ENCODE measurements at places on chromosomes 4 and X. TPM values are rescaled to one million over a fixed set of nuclear protein-coding genes. Genes with fewer than 3 reads are reported as not detected.

GRCh38 chr4:85565761-85566480 is 91.0 kb downstream of the ARHGAP24 start:
- DNase-seq: no peak

DNA sequence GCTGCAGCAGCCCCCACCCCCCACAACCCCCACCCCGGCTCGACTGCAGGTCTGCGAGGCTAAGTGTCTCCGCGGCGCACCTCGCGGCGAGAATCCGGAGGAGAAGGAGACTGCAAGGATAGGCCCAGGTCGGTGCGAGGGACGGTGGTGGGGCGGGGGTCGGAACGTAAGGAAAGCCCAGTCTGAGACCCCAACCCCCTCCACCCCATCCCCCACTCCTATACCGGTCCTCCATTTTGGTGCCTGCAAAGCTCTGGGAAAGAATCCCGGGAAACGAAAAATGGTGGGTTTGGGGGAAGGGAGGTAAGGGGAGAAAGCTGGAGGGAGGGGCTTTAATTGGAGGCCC is 614 bp downstream of the BEX3 start:
- peak; percentile 26 for DNase-seq

DNA sequence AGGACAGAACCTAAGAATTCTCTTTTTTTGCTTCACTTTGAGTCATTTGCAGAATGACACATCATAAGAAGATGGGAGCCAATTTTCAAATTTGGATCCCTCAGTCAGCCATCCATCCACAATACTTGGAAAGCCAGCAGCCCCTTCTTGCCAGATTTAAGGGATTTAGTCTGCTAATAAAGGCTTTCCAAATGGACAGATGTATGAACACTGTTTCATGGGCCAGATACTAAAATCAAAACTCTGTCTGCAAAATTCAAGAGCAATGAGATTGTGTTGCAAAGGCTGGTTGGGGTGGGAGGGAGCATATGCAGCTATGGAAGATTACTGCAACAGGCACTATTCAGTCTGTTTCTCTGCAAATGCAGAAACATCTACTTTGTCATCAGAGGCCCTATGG is 37.7 kb upstream of the KCNIP4 start:
- DNase-seq: no peak

DNA sequence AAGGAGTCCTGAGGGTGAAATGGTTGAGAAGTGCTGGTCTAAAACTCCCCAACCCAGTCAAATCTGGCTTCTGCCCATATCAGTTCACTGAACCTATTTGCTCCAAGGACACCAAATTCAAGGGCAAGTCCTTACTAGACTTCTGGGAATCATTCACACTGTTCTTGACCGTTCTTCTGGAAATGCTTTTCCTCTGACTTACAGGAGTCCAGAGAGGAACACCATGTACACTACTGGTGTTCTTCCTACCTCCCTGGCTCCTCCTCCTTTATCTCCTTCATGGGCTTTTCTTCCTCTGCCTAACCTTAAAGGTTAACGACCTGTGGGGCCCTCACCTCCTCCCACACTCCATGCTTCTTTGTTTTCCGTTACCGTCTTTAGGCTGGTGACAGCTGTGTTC is 281.3 kb downstream of the FRMPD4 start:
- no peak for DNase-seq

DNA sequence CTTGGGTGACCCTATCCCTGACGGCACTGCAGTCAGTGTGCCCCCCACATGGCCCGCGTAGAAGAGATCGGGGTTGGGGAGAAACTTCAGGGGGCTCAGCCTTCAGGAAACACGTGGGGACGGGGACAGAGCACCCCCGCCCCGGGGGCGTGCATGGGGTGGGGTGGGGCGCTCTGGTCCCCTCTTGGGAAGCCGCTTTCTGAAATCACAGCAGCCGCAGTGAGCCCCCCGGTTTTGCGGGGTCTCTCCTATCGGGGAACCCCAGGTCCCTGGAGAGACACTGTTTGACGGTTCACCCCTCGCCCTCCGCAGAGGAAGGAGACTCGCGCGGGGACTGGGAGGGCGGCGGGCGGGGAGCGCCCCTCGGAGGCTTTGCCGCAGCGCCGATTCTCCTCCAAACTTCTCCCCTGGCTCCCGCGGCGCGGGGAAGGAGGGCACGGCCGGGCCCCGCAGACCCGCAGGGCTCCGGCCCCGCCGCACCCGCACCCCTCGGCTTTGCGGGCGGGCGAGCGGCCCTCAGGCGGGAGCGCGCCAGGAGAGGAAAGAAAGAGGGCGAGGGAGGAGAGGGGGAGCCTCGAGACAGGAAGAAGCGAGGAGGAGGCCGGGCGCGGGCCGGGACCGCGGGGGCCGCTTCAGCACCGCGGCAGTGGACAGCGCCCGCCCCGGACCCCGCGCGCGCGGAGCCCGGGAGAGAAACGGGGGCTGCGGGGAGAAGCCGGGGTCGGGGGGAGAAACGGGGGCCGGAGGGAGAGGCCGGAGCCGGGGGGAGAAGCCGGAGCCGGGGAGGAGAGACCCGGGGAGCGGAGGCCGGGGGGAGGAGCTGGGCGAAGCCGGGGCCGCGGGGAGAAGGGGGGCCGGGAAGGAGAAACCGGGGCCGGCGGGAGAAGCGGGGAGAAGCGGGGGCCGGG is 612 bp downstream of the CPLX1 start:
- DNase-seq: peak; percentile 38

- no peak for DNase-seq
Observed at GRCh38 chr4:11869191-11869870, 440.6 kb upstream of the HS3ST1 start.

- DNase-seq: no peak
Observed at GRCh38 chr4:115249808-115250207, 136.4 kb upstream of the NDST4 start.

GRCh38 chr4:70197842-70198241 is 2.3 kb downstream of the ODAM start:
- no peak for DNase-seq

- DNase-seq: no peak
Observed at GRCh38 chr4:138405934-138406567, 163.9 kb upstream of the SLC7A11 start.

DNA sequence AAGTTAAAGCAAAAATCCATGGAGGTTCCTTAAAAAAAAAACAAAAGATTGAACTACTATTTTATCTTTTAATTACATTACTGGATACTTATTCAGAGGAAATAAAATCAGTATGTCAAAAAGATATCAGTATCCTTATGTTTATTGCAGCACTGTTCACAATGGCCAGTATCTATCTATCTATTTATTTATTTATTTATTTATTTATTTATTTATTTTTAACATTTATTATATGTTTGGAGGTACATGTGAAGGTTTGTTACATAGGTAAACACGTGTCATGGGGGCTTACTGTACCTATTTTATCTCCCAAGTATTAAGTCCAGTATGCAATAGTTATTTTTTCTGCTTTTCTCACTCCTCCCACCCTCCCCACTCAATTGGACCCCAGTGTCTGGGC is 881.1 kb upstream of the POU3F4 start:
- DNase-seq: no peak

GRCh38 chr4:99817309-99817890 is 773 bp downstream of the DAPP1 start:
- DNase-seq: no peak

- no peak for DNase-seq
Observed at GRCh38 chr4:147088146-147088545, 142.5 kb upstream of the TTC29 start.

DNA sequence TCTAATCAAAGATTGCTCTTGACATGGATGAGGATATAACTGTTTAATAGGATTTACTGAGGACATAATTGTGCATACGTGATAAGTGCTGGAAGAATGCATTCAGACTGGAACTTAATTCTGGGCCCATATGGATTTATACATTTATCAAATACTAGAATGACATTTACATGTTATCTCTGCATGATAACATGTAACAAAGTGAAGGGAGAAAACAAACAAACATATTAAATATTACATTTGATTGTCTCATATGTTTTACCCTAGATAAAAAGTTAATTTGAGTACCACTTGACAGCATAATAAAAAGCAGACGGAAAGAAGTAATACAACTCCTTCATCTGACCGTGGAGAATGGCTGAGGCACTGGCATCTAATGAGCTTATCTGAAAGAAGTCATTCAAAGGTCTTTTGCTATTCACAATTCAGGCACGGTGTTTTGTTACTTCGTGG is 297.8 kb downstream of the PPP3CA start:
- DNase-seq: no peak

- no peak for DNase-seq
Observed at GRCh38 chr4:140065393-140065792, 88.6 kb downstream of the MAML3 start.

- DNase-seq: no peak
Observed at GRCh38 chr4:110008540-110008939, 95.9 kb downstream of the EGF start.

DNA sequence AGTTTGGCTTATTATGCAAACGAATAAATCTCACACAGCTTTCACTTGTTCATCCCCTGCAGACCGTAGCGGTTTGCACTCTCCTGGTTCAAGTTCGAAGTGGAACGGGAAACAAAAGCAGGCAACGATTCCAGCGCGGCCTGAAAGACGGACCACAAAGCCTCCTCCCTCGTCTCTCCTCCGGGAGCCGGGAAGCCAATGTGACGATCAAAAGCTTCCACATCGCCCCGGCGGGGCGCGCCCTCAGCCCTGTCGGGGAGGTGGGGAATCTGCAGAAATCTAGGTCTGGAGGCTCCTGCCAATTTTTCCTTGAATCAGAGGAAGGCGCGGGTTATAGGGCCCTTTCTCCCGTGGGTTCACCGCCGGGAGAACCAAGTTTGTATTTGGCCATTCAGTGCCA is 16.9 kb upstream of the ZIC3 start:
- peak; percentile 36 for DNase-seq

DNA sequence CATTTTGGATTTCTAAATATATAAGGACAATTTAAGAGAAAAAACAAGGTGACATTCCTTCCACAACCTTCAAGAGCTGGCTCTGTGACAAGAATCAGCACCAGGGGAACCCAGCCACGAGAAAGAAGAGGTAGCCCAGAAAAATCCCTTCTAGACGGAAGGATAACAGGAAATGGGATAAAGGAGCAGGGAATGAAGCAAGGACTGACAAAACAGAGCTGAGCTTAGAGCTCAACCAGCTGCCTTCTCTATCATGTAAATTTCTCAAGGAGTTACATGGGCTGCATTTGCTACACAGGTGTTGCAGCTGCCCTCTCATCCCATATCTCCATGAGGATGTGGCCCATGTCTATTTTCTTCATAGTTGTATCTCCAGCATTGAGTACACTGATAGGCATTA is 154.2 kb upstream of the PRDX4 start:
- no peak for DNase-seq

DNA sequence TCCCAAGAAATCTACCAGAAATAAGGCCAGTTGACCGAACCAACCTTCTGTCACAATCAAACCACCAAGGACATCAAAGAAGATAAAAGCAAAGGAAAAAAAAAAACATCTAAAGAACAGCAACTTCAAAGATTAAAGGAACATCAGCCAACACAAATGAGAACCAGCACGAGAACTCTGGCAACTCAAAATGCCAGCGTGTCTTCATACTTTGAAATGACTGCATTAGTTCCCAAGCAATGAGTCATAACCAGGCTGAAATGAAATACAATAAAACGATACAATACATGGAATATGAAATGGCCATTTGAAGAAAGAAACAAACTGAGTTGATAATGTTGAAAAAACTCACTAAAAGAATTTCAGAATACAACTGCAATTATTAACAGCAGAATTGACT is 611.6 kb upstream of the GRIA3 start:
- DNase-seq: no peak

- no peak for DNase-seq
Observed at GRCh38 chr4:98728433-98728832, 70.0 kb upstream of the TSPAN5 start.

DNA sequence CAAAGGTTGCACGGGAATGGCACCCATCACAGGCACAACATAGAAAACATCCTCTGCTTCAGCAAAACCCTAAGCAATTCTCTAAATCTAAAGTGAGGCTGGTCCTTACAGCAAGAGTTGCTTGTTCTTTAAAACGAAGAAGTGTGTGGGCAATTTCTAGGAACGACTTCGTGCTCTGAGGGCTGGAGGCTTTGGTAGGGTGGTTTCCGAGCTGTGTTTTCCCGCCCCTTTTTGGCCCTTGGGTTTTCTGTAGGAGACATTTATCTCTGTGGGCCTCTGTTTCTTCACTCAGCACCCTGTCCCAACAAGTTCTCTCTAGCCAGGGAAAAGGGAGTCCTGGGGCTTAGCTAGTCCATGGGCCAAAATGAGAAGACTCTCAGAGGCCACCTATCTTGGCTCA is 84.2 kb downstream of the SLC2A9 start:
- DNase-seq: no peak

- no peak for DNase-seq
Observed at GRCh38 chr4:19844446-19844845, 407.3 kb upstream of the SLIT2 start.

GRCh38 chrX:8684201-8684965 is 47.6 kb downstream of the ANOS1 start:
- DNase-seq: no peak

DNA sequence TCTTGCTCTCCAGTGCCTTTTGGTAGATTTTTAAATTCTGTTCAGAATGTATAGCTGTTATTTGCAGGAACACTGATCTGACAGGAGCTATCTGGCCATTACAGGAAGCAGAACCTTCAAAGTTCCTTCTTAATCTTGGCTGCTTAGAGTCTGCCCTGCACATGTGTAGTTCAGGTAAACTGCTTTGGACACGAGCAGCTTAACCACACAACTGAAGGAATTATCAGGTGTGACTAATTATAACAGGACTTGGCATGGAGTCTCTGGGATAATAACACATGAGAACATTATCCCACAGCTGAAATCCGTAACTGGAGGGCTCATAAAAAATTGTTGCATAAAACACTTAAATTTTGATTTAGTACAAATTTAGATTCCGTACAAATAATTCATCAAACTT is 11.6 kb upstream of the ING2 start:
- DNase-seq: no peak

GRCh38 chrX:96591421-96591820 is 93.2 kb upstream of the DIAPH2 start:
- no peak for DNase-seq

The PAGE2 gene
- total RNA-seq: not detected

The XAGE1B gene
- total RNA-seq: 0.37 TPM

The RNF128 gene
- total RNA-seq: 0.99 TPM

The SPRY1 gene
- total RNA-seq: 107 TPM

The MND1 gene
- 36.7 TPM for total RNA-seq

The LRCH2 gene
- total RNA-seq: 3.8 TPM

The CXCL3 gene
- total RNA-seq: 3.5 TPM

The MTMR8 gene
- 6.1 TPM for total RNA-seq

The OTC gene
- total RNA-seq: not detected
